NCI-H1930 (cell line): ENCODE measurements at places on chromosomes 3 and 15.

DNA sequence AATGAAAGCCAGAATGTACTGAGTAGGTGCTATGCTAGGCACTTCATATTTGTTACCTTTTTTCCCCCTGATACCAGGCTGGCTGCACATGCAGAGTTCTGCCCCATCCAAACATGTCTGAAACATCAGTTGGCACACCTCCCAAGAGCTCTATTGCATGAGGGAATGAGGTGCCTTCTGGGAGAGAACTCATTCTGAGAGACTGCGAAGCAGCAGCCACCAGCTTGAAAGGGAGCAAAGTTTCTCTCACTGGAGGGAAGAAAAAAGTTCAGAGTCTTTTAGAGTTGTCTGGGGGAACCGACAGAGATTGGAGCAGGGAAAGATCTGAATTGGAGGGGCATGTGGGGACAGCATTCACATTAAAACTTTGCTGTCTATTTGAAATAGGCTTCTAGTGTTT is 84.1 kb downstream of the AGBL1 start:
- no peak for DNase-seq

- DNase-seq: no peak
Measured at GRCh38 chr15:39884351-39884750, 35.7 kb downstream of the GPR176 start.

GRCh38 chr15:75864213-75865059 is 21.2 kb downstream of the UBE2Q2 start:
- no peak for DNase-seq

- no peak for DNase-seq
Measured at GRCh38 chr3:14523792-14524191, 16.4 kb downstream of the GRIP2 start.

DNA sequence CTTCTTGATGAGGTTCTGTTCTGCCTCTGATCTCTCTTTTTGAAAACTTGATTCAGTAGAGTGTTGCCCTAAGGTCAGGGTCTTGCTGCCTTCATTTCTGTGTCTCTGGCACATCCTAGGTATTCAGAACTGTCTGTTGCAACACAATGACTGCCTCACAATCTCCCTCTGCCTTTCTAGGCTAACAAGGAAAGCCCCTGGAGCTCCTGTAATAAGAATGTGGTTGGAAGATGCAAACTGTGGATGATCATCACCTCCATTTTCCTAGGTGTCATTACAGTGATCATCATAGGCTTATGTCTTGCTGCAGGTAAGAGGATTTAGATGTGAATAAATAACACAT is 7.0 kb downstream of the C3orf52 start:
- no peak for DNase-seq
